ENCODE measurements at places on chromosomes 13 and 19.

- DNase-seq = no peak
These were observed 2.5 kb upstream of the PPP5C start for GRCh38 chr19:46344363-46344762.

GRCh38 chr13:30619731-30620130 lies 2.0 kb downstream of the USPL1 start:
- no peak for DNase-seq

- DNase-seq = no peak
These were observed 42.6 kb downstream of the SIAH3 start for GRCh38 chr13:45808925-45809324.

GRCh38 chr19:2421581-2422306 lies 5.6 kb downstream of the TIMM13 start:
- no peak for DNase-seq

DNA sequence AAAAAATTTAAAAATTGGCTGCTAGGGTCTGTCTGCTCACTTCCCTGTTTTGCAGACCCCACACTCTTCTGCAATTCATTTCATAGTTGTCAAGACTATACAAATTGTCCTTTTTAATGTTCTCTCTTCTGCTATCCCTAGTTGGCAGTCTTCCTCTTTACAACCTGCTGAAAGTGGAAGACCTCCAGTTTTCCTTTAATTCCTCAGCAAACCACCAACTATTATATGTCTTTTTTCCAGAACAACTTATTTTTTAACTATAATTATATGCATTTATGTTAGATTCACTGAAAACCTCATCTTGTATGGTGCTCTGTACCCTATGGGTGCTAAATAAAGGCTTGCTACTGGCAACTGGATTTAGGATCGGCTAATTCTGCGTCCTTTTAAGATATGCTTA lies 1.1 kb upstream of the PHF11 start:
- no peak for DNase-seq

DNA sequence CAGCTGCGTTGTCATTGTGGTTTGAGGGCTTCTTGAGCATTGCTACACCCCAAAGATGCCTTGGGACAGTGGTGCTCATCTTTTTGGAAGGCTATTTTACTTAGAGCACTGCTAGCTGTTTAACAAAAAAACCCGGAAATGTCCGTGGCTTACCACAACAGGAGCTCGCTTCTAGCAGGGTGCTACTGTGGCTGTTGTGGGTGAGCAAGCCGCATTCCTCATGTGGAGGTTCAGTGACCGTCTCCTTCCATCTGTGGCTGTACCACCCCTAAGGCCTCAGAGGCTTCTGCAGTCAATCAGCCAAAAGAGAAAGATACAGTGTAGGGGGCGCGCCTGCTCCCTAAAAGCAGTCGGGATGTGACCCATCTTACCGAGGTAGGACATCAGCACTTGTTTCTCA lies 1004.2 kb downstream of the UQCRFS1 start:
- no peak for DNase-seq

DNA sequence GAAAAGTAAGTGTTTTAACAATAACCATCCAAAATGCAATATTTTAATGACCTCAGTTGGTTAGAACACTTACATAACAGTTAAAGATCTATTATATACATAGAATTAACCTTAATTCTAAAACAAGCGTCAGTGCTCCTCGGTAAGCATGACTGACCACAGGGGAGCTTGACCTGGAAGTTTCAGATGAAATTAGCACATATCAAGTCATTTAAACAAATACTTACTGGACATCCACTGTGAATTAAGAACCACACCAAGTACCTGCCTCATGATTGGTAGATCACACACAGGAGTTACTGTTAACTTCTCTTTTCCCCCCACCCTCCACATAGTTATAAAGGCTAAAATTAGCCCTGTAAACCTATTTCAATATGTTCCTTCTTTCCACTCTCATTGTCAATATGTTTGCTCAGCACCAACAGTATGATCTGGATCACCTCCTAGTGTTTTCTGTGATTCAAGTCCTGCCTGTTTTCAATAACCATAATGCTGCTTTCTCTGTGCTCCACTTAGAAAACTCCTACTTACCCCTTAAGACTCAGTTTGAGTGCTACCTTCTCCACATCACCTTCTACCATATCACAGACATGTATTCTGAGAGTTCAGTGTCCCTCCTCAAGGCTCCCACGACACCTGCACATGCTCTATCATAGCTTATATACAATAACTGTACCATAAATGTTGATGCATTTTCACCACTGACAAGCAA lies 209.0 kb downstream of the VWA8 start:
- no peak for DNase-seq

DNA sequence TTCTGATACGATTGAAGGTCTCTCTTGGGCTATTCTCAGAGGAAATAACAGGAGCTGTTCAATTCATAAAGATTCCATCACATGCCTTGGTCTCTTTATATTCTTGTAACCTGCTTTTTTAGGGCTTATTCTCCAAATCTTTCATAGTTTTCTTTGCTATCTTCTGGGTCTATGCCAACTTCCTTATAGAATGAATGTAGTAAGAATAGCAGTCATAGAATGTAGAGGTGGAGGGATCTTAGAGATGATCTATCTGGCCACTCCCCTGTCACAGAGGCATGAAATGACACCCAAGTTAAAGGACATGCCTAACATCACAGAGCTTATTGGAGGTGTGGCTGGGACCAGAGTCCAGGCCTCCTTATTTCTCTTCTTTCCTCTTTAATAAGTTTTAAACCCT lies 13.2 kb downstream of the LCP1 start:
- DNase-seq = no peak

DNA sequence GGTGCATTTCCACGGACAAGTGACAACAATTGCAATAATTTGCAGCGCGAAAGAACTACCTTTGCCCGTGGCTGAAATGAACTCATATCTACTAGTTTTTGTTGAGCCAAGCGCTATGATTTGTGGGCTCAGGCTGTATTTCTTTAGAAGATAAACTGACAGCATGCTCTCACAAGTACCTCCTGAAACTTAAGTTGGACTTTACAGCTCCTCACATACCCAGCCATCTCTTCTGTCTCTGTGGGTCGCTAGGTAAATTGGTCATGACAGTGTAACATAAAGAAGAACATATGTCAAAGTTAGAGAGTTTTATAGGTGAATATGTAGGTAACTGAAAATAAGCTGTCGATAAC lies 839 bp downstream of the COG6 start:
- no peak for DNase-seq

DNA sequence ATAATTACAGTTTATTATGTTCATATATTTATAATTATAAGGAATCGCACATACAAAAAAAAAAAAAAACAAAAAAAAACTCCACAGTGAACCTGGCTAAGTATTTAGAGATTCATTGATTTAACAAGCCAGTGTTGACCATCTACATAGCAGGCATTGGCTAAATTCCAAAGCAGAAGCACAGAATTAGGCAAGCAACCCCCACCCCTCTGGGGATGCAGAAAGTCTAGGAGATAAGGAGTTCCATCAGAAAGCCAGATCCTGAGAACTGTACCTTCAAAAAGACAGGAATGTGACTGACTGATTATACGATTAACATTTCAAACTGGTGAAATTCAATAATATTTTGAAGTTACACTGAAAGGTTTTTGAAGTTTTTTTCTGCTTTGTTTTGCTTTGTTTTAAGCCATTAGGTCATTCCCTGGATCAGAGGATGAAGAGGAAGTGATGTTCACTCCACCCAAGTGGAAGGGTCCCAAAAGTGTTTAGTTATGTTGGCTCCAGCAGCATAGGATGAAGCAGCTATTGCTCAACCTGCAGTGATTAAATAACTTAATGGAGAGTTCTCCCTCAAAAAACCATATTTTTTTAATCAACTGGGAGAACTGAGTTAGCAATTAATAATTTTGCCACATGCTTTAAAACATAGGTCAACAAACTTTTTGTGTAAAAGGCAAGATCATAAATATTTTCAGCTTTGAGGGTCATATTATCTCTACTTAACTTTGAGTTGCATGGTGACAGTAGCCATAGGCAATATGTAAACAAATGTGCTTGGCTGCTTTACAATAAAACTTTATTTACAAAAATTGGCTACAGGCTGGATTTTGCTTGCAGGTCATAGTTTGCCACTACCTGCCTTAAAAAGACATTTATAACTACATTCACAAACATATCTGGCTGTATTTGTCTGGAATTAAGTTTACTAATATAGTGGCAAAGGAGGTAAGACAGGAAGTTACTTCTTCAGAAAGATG lies 49.6 kb downstream of the DOCK9 start:
- no peak for DNase-seq

- DNase-seq = no peak
These were observed 7.8 kb downstream of the ISOC2 start for GRCh38 chr19:55453511-55454260.

DNA sequence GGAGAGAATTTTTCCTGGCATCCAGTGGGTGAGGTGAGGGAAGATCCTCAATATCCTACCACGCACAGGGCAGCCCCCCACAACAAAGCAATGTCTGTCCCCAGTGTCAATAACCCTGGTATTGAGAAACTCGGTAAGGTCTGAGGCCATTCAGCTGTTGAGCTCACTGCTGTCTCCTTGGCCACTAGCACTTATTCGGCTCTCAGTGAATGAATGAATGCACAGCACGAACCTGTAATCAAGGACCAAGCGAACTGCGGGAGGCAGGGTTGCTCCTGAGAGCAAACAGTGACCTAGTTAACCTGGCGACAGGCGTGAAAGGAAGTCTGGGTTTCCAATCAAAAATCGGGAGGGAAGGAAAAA lies 640 bp downstream of the ZSCAN5A start:
- no peak for DNase-seq

DNA sequence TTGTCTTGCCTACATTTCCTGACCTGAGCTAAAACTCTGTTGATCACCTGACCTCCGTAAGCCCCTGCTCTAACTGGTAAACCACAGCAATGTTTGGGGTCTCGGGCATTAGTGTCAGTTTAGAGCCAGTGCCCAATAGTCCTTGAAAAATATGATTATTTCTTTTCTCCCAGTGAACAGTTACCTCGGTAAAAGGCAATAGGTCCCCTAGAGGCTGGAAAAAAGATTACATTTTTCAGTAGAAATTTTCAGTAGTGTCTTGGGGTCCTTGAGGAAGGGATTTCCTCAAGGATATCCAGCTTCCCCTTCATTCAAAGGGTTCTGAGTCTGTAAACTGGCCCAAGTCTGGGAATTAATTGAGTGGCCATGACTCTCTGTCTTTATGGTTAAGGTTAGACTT lies 177.5 kb downstream of the SLC7A1 start:
- no peak for DNase-seq

GRCh38 chr13:85659493-85659892 lies 139.7 kb downstream of the SLITRK6 start:
- DNase-seq = no peak

DNA sequence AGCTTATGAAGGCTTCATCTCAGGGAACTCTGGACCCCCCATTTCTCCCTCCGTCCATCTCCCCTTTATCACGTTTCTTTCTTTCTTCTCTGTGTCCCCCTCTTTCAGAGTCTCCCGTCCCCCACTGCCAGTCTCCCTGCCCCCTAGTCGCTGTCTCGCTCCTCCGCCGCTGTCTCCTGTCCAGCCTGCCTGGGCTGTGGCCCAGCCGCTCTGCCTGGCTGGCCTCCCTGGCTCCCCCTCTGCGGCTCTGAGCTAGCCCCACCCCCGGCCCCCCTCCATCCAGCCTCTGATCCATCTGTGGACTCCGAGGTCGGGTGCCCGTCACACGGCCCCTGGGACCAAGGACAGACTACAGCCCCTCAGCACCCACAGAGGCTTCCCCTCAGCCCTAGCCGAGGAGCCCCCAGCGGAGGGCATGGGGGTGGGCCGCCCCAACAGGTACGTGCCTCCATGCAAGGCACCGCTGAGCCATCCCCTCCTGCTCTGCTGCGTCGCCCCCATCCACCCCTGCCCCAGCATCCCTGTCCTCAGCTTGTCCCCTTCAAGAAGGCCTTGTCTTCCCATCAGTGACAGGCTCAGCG lies 1.1 kb upstream of the KCNJ14 start:
- DNase-seq = no peak

DNA sequence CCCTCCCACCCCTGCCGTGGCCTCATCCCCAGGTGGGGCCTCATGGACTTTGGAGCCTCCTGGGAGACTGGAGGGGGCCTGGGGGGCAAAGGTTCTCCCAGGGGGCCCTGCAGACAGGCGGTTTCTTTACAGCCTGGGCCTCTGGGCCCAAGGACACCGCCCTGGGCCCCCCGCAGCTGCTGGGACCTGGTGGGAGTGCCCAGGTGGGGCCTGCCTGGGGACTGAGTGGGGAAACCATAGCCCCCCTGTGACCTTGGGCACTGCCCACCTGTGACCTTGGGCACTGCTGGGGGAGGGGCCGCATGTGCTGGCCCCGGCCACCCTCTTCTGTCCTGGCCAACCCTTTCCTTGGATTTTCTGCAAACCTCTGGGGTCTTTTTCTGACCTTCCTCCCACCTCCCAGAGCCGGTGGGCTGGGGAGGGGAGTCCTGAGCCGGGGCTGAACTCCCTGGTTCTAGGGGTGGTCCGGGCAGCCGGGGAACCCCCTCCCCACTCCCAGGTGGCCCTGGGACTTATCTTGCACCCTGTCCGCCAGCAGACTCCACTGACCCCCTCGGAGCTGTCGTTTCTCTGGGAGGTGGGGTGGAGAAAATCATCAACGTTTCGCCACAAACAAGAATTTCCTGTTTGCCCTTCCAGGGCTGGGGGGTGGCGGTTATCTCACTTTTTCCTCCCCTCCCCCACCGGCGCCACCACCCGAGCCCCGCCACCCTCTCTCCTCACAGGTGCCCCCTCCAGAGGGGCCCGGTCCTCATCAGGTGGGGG lies 27.0 kb downstream of the ARID3A start:
- DNase-seq = no peak

DNA sequence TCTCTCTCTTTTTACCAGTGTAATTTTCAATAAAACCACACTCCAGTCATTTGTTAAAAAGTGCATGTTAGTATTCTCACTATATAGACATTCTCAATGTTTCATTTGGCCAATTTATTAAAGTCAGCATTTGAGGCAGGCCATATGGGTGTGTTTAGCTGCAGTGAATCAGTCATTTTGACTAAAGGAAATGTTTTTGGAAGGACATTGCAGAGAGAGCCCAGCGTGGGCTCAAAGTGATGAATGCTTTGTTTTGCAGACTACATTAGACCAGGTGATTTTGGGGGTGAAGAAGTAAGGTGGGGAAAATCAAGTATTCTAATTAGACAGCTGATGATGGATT lies 116.7 kb downstream of the POSTN start:
- no peak for DNase-seq

- peak; percentile 9 for DNase-seq
These were observed 26.0 kb downstream of the C19orf47 start for GRCh38 chr19:40322271-40322610.

DNA sequence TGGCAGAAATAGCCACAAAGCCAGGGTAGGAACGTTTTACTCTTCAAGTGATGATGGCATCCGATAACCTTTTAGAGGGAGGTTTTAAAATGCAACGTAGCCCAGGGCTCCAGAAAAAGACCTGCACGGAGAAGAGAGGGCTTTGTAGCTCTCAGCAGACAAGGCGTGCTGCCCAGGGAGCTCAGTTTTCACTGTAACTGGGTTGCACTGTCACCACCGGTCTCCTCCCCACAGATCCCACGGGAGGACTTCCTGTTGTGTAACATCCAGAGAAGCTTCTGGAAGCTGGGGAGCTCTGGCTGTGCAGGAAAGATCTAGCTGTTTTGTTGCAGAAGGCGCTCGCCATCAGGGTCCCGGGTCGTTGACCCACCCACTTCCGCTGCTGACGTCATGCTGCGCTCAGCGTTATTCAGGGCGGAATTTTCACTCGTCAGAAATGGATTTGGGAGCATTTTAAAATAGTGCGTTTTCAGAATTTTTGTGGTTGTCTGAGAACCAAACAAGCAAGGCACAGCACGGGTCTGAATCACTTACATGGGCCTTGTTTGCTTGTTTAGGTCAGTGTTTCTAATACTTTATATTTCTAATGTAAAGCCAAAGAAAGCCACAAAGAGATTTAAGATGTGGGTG lies 50.8 kb downstream of the ATP11A start:
- DNase-seq = no peak

- DNase-seq = no peak
These were observed 43.4 kb upstream of the MEDAG start for GRCh38 chr13:30862707-30863106.

Measured in foreskin melanocyte (primary cell).